ENCODE measurements at places on chromosomes 13 and 19.

GRCh38 chr13:32736648-32737047 lies 150.4 kb downstream of the PDS5B start:
- DNase-seq: no peak

DNA sequence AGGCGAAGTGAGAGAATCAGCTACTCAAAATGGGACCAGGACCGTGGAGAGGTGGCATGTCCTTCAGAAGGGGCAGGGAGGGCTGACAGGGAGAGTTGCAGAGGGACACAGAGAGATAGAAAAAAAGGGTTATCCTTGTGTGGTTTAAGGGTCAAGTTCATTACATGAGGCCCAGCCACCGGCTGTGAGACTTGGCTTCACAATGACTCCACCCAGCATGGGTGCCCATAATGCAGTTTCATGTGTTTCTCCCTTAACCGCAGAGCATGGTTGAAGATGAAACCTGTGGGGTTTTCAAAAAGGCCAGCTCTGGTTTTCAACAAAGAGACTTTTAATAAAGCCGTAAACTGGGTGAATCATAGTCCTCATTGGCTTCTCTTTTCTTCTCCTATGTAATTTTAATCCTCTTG lies 164.6 kb downstream of the KLF5 start:
- DNase-seq: no peak

- DNase-seq: no peak
Measured at GRCh38 chr13:107643615-107644014, 571.7 kb downstream of the LIG4 start.

- DNase-seq: no peak
Measured at GRCh38 chr19:46927106-46927505, 66.3 kb downstream of the ARHGAP35 start.

- DNase-seq: no peak
Measured at GRCh38 chr19:19743176-19743575, 10.3 kb upstream of the ZNF14 start.

DNA sequence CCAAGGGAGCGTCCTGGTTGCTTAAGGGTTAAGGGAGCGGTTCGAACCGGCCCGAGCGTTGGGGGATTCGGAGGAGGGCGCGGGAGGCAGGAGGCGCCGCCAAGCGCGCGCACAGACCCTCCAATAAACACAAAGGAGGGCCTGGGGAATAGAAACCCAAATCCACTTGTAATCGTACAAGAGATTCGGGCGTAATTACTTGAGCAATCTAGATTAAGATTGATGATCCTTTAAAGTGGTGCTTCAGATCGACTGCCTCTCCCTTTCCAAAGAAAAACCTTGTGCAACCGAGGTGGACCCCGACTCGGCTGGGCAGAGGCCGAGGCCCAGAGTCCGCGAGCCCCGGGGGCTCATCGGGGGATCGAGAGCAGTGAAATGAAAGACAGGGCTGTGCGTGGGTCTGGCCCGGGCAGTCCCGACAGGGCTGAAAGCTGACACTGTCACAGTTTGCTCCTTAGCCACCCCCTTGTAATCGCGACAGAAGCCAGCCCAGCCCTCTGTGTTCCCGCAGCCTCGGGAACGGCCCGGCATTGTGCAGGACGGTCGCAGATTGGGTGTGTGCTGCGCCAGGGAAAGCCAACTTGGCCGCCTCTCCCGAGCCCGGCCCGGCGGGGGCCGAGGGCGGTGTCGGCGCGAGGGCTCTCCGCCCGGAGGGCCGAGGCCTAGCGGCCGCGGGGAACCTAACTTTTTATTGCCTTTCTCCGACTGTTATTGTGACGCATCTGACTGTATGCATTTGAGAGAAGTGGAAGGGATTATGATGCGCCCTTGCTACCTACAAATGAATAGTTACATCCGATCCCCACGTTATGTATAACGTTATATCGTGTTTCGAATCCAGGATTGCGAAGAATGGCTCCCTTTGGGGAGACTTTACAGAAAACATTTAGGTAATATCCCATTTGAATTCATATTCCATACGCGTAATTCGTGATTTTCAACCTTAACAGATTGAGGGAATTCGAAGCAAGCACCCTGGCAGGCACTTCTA lies 5.5 kb downstream of the MAB21L1 start:
- peak; percentile 86 for DNase-seq

- DNase-seq: peak; percentile 27
Measured at GRCh38 chr19:35991731-35992450, 3.1 kb upstream of the SDHAF1 start.

DNA sequence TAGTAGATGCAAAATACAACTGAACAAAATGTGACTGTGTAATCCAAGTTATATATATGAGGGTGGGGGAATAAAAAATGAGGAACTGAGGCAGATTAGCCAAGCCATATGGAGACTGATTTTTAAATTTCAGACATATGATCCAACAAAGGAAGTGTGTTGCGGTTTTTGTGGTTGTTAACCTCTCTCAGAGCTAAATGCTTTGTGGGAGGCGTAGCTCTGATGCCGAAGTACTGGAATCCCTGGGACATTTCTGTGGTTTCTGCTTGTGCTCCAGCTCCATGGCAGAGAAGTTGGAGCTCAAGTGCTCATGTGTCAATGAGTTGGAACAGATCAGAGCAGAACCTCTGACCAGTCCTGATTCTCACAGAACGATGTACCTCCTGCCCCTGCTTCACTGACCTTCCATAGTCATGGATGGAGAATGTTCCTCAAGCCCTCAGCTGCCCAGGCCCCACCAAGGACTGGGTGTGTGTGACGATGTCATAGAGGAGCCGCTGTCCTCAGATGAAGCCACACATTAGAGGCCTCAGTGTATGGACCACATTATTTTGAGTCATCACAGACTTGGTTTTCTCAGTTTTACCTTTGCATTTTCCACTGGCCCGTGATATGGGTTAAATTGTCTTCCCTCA lies 107.6 kb downstream of the SOX1 start:
- no peak for DNase-seq

- no peak for DNase-seq
Measured at GRCh38 chr13:43085545-43085944, 62.2 kb downstream of the DNAJC15 start.

GRCh38 chr19:34353546-34353945 lies 11.4 kb upstream of the GPI start:
- no peak for DNase-seq

DNA sequence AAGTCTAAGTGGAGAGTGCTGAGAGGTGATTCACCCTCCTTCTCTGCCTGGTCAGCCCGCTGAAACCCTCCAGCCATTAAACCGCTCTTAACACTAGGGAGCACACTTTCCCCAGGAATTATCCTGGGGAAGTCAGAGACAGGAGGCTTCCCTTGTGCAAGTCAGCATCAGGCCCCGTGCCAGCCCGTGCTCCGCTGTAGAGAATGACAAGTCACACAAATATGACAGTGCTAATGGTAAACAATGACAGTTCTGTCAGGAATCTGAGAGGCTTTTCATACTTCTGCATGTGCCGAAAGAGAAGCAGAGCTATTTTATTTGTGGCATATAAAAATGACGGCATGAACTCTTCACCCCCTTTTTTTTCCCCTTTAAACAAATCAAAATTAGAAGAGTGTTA lies 816.9 kb upstream of the SLC10A2 start:
- DNase-seq: peak; percentile 87

DNA sequence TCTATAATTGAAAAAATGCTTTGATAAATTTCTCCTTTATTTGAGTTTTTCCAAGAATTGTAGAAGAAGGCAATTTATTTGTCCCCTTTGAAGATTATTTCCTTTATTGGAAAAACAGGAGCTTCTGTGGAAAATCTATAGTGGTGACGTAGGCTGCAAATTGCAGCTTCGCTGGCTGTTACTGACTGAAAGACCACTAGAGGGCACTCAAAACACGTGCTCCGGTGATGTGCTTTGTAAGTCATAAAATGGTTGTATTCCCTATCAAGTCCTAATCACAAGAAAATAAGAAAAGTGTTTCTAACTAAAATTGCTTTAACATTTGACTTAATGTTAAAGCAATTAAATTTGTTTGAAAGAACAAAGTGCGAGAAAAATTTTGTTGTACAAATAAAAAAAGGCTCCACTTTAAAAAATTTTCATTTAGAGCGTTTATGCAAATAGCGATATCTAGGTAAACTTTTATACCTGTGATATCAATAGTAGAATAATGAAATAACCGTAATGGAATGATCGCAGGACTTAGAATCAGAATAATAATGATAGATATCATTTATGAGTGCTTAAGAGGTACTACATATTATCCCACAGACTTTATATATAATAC lies 638.2 kb upstream of the SPRY2 start:
- peak; percentile 42 for DNase-seq

DNA sequence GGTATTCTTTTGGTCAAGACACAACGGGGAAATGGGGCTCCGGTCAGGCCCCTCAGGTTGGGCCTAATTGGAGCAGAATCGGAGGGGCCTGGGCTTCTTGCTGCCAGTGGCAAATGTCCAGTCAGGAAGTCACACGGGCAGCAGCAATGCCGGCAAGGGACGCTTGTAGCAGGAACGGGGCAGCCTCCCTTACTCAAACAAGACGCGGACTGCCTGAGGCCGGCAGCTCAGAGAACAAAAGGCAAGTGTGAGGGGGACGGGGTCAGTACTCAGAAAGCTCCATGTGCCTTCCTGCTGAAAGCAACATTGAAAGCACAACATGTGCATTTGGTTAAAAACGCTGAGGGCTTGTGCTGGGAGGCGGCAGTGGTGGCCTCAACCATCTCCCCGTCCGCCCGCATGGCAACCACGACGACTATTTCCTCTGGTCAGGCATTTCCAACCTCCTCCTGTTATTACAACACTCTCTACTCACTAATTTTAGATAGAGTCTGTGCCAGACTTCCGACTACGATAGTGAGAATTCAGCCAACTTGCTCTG lies 20.5 kb upstream of the RASA3 start:
- DNase-seq: peak; percentile 70

GRCh38 chr19:1267477-1268225 lies 1.5 kb upstream of the CIRBP start:
- DNase-seq: no peak

DNA sequence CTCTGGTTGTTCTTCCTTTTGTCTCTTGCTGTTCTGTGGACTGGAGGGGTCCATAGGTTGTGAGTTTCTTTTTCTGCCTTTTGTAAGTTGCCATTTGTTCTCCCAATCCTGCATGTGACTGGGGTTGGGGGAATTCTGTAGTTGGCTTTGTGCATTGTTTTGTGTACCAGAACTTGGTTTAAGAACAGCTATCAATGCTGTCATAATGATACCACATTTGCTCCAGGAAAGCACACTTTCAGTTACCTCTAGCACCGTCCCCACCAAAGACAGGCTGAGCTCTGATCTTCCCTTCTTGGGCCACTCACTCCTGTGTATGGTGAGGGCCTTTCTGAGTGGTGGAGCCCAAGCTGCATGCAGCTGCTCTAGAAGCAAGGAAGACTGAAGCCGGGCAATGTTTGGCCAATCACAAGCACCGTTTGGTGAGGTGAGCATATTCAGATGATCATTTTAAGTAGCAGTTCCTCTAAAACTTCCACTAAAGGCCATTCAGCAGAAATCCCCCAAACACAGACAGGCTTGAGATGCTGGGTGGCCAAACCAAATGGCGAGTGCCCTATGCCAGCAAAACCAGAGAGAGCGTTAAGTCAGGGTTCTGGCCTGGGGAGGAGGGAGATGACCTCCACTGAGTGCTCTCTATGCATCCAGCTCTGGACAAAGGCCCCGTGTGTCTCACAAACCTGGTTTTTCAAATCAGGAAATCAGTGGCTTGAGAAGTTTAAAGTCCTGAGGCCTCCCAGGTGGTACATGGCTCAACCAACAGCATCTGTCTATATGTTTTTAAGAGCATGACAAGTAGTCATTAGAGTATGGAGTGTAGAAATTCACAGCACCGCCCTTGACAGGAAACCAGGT lies 120.7 kb upstream of the SPATA13 start:
- no peak for DNase-seq

GRCh38 chr19:5075597-5075996 lies 106.7 kb downstream of the KDM4B start:
- DNase-seq: no peak

DNA sequence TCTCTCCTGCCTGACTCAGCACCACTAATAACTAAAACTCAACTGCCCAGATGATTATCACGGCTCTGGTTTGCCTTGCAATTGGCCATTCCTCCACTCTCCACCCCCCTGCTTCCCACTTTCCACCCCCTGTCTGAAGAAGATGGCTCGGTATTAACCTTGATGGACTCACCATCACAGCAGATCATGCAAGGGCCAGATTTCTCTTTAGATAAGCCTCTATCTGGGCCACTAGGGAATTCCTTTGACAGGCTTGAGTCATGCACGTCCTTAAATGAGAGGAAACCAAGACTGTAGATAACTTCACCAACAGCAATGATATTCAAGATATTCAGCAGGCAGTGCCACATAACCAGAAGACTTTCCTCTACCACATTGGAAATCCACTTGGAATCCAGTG lies 131.1 kb upstream of the NBEA start:
- DNase-seq: no peak

DNA sequence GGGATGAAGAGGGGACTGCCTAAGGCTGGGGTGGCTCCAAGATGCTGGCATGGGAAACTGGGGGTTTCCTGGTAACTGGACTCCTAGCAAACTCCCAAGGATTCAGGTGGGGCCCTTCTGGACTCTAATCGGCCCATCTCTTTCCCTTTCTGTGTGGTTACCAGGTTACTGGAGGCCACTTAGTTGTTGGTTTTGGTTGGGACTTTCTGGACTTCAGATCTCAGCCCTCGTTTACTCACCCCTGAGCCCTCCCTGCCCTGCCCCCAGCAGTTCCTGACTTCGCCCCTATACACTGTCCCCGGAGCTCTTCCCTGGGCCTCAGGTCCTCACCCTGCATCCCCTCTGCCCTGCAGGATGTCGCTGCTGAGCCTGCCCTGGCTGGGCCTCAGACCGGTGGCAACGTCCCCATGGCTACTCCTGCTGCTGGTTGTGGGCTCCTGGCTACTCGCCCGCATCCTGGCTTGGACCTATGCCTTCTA lies 328 bp downstream of the CYP4F12 start:
- DNase-seq: no peak

- no peak for DNase-seq
Measured at GRCh38 chr13:102291587-102292218, 110.1 kb downstream of the FGF14 start.

Data from left hindlimb (tissue), 1 donor.